Activated gamma-delta T cell (primary cell): ENCODE measurements at places on chromosomes 6 and 20.

DNA sequence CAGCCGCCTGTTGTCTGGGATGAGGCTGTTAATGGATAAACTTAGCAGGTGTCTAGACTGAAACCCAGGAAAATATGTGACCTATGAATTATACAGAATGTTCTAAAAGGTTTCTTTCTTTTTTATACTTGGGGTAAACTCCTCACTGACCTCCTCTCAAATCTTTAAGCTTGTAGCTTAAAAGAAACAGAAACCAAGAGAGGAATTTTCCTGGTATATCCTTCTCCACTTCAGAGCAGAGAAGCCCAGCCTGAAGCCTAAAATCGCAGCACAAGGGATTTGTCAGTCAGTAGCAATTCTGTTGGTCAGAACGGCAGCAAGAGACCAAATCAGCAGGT is 99.4 kb upstream of the RIPOR2 start:
- no peak for DNase-seq

DNA sequence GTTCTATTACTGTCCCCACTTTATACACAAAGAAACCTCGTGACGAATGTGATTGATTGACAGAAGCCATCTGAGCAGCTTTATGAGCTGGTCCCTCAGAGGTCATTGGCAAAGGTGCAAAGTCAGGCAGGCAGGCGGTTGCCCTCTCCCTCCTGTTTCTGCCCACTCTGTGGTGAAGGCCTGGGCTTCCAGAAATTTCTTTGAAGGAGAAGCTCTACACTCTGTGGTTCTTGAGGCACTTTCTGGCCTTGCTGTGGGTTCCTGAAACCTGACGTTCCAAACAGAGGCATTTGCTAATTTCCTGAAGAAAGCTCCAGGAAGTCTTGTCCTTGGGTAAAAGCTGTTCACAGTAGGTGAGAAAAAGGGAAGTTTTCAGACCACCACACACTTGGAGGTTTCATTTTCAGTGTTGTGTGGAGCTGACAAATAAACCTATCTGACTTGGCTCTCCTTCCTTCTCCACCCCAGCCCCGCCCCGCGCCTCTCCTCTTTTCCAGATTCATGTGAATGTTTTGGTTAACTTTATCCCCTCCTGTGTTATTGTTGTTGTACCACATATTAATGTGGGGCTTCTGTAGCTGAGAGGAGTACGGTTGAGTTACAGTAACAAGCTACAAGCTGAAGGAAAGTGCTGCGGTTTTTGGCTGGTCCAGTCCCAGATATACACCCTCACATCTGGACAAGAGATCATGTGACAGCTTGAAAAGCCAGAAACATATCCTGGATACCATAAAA is 274.1 kb downstream of the CLIC5 start:
- no peak for DNase-seq

DNA sequence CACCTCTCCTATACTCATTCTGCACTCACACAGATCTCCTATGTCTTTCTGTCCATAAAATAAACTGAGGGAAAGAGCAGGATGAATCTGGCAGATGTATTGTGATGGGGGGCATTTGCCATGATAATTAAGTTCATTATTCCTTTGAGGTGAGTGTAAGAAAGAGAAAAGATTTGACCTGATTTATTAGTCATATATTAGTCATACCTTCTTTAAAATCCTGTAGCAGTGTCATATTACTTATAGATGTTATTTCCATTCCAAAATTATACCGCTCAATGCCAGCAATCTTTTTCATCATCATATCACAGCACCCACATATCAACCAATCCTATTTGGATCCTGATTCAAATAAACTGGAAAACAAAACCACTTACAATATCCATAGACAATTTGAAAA is 733.3 kb upstream of the SLC35B3 start:
- DNase-seq, result no peak

GRCh38 chr20:8043687-8044282 is 24.2 kb upstream of the TMX4 start:
- no peak for DNase-seq

DNA sequence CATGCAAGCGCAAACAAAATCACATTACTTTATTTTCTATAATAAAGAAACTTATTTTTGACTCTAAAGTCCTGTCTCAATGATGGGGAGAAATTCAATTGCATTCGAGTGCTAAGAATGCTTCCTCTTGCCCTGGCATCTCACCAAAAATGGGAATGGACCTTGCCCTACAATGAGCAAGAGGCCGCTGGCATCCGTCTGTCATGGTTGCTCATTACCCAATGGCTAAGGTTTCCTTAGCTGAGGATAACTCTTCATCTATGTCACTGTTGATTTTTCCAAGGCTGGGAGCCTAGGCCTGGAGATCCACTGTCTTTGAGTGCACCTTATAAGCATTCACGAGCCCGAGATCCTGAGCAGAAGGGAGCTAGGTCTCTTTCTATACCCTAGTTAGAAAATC is 471.3 kb upstream of the NRSN1 start:
- DNase-seq, result no peak

DNA sequence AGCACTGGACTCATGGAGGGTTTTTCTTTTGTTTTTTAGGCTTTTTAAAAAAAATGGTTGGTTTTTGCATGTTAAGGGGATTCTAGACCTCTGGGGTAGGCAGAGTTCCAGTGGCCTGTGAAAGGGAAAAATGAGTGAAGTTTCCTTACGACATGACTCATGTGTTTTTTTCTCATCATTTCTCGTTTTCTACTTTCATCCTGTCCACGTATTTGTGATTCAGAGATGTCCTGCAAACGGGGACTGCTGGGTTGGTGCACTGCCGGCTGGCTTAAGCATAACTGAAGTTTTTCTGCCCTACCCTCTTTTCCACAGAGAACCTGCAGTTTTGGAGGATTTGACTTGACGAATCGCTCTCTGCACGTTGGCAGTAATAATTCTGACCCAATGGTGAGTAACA is 182.3 kb downstream of the SASH1 start:
- DNase-seq, result no peak

DNA sequence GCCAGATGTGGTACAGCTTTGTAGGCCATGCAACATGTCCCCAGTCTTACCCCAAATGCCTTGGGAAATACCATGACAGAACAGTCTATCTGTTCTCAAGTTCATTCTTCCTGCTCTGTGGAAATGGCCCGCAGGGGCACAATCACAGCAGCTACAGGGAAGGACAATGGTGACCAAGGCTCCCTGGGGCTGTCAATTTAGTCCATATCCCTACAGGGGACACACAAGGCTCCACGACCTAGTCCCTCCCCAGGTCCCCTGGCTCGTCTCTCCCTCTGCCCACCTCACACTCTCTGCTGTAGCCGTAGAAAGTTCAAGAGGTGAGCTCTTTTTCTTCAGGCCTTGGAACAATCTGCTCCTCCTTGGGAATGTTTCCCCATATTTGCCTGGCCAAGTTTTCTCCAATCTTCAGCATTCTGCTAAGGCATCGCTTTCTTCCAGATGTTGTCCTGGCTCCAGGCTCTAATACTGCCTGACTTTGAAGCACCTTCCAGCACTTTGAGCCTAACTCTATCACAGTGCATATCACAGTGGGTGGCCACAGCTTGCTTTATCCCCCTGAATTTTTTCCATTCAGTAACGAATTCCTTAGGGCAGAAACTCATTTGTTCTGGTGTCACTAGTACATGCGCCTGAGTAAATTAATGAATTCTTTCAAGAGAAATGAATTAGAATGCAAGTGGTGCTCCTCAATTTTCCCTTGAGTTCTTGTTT is 92.6 kb downstream of the MAP3K7 start:
- DNase-seq, result no peak

- DNase-seq, result no peak
Measured at GRCh38 chr6:159214281-159214680, 45.1 kb downstream of the FNDC1 start.

GRCh38 chr20:7736336-7736735 is 203.9 kb downstream of the HAO1 start:
- DNase-seq, result no peak

DNA sequence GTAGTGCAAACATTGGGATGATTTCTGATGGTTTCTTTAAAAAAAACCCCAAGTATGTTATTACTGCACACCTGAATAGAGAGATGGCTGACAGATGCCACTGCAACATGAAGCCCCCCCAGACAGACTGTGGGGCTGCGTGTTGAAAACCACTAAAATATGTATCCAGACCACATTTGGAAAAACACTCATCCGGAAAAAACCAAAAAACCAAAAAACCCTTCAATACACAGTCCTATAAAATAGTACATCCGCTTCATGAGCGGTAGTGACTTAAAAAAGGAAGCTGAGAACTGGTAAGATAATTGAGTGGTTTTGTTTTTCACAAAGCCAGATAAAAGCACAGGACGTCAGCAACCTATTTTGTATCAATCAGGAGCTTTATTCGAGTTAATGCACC is 47.1 kb upstream of the EDN3 start:
- DNase-seq, result no peak

- DNase-seq, result no peak
Measured at GRCh38 chr20:5848711-5849505, 98.7 kb downstream of the SHLD1 start.

GRCh38 chr6:170098428-170099170 is 192.3 kb downstream of the DLL1 start:
- DNase-seq, result no peak

DNA sequence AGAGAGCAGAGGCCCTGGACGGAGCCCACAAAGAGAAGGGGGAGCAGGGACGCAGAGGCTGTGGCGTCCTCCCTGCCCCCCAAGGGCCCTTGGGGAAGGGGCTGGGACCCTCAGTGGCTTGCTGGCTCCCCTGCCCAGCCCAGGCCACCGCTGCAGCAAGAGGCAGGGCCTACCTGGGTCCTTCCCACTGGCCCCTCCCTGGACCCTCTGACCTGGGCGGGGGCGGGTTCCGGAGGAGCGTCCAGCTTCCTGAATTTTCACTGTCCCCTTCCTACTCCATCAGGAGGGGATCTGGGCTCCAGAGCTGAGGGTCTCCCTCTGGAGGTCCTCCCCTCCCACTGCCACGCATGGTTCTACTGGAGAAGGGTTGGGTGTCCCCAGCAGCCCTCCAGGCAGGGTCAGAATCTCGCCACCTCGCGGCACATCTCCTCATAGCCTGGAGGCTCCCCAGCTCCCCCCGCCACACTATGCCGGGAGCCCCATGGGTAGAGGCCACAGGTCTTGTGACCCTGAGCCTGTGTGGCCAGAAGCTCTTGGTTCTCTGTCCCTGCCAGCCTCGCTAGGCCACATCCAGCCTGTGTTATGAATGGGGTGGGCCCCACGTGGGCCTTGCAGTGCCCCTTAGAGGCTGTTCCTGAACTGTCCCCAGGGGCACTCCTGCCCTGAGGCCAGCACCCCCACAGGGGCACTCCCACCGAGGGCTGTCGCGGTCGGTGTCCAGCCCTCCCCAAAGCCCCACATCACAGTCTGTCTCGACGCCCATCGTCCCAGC is 1.0 kb upstream of the SOX18 start:
- no peak for DNase-seq

DNA sequence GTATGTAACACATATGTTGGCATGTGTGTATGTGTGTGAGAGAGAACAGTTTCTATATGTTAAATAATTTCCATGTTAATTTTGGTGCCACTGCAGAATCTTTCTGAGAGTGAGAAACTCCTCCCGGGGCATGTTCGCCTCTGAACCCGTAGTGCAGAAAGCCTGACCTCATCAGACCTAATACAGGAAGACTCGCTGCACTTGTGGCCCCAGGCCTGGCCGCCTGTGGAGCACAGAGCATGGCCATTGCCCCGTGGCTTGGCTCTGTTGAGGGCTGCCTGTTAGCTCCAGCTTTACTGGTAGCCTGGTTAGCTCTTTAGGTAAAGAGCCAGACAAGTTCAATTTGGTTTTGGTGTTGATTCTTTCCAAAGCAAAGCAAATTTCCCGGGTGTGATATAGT is 25.5 kb downstream of the FARS2 start:
- DNase-seq, result no peak

- DNase-seq, result no peak
Measured at GRCh38 chr20:9570612-9571011, 56.2 kb downstream of the LAMP5 start.

DNA sequence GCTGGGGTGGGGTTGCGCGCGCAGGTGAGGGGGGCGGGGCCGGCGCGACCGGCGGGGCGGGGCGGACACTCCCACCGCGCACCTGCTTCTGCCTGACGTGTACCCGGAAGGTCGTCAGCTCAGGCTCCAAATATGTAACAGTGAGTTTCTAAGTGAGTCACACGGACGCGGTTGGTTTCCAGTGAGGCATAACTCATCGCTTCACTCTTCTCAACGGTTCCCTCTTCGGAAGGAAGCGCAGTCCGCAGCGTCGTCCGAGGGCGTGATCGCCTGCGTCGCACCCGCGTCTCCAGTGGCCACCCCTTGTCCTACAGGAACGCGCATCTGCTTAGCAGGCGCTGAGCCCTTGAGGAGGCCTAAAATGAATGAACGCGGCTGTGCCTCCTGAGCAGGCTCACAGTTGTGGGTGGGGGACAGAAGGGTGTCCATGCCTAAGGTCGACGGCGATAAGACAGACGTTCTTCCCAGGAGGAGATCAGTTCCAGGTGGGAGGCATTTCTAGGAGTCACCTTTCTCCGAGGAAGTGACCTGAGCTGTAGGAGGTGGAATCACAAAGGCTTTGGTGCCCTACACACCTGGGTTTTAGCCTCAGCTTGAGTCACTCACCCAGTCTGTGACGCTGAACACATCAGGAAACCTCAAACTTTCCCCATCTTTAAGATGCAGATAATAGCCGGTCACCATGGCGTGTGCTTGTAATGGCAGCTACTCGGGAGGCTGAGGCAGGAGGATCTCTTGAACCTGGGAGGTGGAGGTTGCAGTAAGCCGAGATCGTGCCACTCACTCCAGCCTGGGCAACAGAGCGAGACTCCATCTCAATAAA is 50.9 kb upstream of the EZR start:
- DNase-seq, result no peak

DNA sequence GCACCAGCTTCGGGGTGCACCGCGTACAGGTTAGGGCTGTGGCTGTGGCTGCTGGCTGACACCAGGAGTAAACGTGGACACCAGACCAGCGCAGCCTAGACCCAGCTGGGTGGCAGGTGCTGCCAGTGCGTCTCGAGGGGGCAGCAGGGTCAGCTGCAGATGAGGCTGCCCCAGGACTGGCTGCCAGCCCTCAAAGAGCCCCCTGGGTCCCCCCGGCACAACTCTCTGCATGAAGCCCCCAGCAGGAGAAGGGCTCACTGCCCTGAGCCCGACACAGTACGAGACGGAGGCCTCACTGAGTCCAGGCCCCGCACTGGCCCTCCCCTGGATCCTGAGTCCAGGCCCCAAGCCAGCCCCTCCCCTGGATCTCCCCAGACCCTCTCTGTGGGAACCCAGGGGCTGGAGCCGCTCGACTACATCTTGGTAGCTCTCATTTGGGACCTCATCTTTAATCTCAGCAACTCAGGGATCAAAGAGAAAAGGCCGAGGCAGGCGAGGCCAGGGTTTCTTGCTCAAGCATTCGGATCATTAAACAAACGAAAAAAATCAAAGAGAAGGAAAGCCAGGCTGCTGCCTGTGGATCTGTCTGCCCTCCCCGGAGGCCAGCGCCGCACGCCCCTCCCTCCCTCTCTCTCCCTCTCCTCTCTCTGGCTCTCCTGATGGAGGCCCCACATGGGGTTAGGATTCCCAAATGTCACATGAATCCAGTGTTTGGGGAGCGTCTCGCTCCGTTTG is 7.0 kb upstream of the NKAIN4 start:
- no peak for DNase-seq
